ENCODE measurements at places on chromosomes 4 and X.
A peak's percentile ranks its signal among the peaks of the same experiment; 100 is the strongest.

DNA sequence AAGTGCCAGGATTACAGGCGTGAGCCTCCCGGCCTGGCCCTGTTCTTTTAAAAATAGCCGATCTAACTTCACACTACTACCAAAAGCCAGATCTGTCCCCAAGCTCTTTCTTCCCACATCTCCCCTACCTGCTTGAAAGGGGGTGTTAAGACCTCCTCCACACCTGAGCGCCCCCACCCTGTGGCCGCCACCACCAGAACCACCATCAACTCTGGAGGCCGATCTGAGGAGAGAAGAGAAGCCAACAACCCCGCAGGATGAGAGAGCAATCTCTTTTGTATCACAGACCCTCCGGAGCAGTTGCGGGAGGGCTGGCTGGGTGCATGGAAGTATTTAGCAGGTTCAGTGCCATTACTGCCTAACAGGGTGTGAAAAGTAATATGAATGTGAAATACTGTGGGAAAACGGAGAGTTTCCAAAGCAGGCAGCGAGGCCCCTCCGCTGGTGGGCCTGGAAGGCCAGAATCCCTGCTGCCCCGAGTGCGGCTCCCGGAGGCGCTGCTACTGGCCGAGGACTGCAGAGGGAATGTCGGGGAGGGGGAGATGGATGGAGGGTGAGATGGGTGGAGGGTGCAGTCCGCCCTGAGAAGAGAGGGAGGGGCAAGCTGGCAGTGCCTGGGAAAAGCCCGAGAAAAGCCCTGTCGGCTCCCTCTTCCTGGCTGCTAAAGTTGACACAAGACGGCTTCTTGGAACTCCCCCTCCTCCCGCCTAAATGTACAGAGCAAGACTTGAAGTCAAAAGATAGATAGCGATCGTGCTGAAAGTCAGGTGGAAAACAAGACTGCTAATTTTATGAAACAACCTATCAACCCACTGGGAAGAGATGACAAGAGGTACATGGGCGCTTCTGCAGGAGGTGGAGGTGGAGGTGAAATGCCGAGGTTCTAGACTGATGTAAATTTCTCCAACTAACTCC is 22.3 kb downstream of the HAND2 start:
- DNase-seq: no peak

GRCh38 chr4:178823673-178824295 is 1381.5 kb upstream of the AGA start:
- peak; percentile 4 for DNase-seq

- DNase-seq: no peak
These were observed 815.5 kb downstream of the FAT4 start for GRCh38 chr4:126130215-126130614.

DNA sequence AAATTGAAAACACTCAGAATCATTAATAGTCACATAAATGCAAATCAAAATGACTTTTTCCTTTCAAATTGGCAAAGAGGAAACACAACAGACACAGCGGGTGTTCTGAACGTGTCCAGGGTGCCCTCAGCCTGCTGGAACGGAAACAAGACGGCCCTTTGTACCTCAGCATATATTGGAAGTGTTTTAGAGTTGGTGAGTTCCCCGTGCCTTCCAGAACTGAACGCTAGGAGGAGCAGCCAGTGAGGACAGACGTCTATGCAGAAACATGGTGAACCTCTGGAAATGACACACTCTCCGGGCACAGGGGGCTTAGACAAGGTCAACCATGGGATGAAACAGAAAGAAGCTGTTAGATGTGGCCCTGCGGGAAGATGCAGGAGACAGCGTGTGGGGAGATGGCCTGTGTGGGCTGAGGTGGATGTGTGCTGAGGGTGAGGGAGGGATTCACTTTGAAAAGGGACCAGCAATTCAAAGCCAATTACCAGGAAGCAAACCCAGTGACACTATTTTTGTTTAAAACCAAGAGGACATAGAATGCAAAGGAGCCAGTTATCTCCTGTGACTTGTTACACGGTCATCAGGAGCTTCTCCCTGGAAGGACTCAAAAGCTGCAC is 40.4 kb downstream of the RNF212 start:
- peak; percentile 70 for DNase-seq

DNA sequence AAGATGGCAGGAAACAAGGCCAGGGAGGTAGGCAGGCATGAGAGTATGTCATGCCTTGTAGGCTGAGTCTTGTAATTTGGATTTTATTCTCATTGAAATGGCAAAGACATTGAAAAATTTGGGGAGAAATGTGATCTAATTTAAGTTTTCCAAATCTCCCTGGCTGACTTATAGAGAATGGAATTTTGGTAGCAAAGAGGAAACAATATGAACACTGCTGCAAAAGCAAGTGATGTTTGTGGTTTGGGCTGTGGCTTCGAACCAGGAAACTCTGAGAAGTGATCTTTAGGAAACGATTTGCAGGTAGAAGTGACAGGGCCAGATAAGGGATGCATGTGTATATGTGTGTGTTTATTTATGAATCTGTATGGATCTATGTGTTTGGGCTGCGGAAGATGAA is 35.6 kb downstream of the ARSJ start:
- peak; percentile 44 for DNase-seq

DNA sequence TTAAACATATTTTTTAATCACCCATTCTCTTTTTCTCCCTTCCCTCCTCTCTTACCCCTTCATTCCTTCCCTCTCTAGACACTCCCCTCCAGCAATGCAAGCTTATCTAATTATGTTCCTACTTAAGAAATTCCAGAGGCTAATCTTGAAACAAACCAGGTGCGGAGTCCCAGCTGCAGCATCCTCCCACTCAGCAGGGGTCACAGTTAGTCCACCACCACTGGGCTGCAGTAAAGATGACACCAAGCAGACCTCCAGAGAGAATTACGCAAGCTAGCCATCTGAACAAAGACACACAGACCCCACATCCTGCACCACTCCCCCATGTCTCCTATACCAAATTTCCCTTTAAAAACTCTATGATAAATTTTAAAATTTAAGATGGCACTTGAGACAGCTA is 13.9 kb upstream of the SEC24B start:
- DNase-seq: no peak

DNA sequence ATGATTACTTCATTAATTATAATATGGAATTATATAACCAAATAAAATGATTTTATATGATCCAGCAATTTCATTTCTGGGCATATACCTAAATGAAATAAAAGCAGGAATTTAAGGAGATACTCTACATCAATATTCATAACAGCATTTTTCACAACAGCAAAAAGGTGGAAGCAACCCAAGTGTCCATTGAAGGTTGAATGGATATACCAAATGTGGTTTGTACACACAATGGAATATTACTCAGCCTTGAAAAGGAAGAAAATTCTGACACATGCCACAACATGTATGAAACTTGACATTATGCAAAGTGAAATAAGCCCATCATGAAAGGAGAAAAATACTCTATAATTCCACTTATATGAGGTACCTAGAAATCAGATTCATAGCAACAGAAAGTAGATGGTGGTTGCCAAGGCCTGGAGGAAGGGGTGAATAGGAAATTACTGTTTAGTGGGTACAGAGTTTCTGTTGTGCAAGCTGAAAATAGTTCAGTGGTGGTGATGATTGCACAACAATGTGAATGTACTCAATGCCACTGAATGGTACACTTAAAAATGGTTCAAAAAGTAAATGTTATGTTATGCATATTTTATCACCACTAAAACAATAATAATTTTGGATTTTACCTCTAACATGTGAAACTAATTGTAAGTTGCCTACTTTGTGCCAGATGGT is 471.5 kb downstream of the SPRY1 start:
- DNase-seq: no peak

DNA sequence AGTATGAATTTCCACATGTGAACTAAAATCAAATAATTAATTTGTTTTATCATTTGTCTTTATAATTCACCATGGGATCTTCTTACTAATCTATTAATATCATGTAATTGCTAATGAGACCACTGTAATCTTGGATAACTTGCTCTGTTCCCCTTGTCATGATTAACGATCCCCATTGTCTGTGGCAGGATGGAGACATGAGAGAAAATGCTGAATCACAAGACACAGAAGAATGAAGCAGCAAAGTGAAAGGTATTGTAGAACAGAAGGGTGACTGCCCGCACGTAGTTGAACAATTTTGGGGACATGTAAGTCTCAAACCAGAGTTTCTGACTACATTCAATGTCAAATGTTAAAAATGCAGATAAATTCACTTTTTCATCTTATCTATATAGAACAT is 135.2 kb downstream of the EPHA5 start:
- no peak for DNase-seq

- peak; percentile 93 for DNase-seq
These were observed 133.9 kb downstream of the AFAP1 start for GRCh38 chr4:7805533-7806337.

DNA sequence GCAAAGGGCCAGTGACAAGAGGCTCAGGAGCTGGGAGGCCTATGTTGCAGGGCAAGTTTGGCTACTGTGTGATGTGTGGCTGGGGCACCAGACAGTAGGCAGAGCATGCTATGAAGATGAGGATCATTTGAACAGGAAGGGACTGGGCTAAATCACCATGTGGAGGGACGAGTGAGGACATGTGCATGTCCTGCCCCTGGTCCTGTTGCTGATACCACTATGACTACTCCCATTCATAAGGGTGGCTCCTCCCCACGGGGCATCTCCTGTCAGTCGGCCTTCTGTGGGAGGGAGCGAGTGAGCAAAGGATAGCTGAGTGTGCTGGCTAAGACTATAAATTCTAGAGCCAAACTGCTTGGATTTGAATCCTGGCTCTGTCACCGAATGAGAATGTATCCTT is 139.2 kb downstream of the TMEM164 start:
- DNase-seq: no peak

DNA sequence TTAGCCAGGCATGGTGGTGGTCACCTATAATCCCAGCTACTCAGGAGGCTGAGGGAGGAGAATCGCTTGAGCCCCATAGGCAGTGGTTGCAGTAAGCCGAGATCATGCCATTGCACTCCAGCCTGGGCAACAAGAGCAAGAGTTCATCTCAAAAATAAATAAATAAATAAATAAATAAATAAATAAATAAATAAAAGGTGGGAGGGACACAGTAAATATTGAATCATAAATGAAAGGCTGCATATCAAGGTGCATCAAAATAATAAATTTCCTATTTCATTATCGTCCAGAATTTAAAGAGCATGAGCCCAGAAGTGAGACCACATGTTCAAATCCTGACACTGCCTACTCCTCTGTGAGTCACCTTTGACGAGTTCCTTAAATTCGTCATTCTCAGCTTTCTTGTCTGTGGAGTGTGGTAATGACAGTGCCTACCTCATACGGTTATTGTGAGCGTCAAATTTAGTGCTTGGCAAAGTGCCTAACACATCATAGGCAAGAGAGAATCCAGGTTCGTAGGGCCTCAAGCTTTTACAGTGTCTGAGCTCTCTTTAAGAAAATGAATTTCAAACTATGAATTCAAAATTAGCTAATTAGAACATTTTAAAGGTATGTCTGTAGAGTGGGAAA is 49.9 kb downstream of the IL15 start:
- peak; percentile 85 for DNase-seq

- no peak for DNase-seq
These were observed 345.9 kb downstream of the FSTL5 start for GRCh38 chr4:161817914-161818313.

GRCh38 chrX:22746081-22746480 is 253.7 kb upstream of the DDX53 start:
- DNase-seq: no peak

- DNase-seq: no peak
These were observed 18.0 kb downstream of the DOK7 start for GRCh38 chr4:3481113-3481531.

- no peak for DNase-seq
These were observed 31.7 kb upstream of the METAP1 start for GRCh38 chr4:98963538-98964433.

DNA sequence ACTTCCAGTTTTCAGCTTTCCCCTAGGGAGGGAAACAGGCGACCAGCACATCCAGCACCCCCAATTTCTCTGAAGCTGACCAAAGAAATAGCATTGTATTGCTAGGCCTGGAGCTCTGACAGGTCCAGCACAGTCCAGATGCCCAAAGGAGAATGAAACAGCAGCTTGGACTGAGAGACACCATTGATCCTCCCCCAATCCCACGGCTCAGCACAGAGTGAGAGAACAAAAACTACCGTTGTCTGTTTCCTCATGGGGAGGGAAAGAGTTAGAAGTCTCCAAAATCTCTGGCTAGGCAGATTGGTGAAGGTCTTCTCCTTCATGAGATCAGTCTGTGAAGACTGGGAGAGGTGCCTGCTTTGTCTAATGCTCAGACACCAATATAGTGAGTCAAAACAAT is 8.6 kb downstream of the TCEAL7 start:
- no peak for DNase-seq

GRCh38 chr4:6205973-6206372 is 5.6 kb upstream of the JAKMIP1 start:
- no peak for DNase-seq

DNA sequence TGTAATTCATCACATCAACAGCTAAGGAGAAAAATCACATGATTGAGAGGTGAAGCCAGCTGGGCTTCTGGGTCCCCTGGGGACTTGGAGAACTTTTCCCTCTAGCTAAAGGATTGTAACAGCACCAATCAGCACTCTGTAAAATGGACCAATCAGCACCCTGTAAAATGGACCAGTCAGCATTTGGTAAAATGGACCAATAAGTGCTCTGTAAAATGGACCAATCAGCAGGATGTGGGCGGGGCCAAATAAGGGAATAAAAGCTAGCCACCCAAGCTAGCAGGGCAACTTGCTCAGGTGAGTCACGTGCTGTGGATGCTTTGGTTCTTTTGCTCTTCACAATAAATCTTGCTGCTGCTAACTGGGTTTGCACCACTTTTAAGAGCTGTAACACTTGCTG is 1248.3 kb downstream of the PCDH18 start:
- DNase-seq: no peak

DNA sequence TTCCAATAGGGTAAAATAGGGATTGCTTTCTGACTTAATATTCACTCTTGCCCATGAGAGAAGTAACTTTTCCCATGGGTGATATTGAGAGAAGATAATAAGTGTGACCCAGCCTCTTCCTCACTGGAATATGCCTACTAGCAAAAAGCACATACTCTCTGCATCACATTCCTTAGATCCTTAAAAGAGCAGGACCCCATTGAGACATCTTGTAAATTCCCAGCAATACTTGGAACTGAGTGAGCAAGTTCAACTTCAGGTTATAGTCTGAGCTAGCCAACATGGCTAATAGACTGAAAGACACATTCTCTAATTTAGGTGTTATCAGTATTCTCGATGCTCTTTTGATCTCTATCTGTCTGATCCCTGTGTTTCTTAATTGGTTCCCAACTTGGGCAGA is 1372.3 kb downstream of the STIM2 start:
- DNase-seq: no peak

GRCh38 chr4:122221322-122221721 is 69.2 kb downstream of the BLTP1 start:
- DNase-seq: no peak

Data from kidney tubule cell (primary cell).